ENCODE measurements at places on chromosomes 3 and 15.

GRCh38 chr15:63384906-63385305 is 3.3 kb upstream of the CA12 start:
- no peak for DNase-seq

- no peak for DNase-seq
Measured at GRCh38 chr3:124592658-124593441, 137.4 kb upstream of the UMPS start.

DNA sequence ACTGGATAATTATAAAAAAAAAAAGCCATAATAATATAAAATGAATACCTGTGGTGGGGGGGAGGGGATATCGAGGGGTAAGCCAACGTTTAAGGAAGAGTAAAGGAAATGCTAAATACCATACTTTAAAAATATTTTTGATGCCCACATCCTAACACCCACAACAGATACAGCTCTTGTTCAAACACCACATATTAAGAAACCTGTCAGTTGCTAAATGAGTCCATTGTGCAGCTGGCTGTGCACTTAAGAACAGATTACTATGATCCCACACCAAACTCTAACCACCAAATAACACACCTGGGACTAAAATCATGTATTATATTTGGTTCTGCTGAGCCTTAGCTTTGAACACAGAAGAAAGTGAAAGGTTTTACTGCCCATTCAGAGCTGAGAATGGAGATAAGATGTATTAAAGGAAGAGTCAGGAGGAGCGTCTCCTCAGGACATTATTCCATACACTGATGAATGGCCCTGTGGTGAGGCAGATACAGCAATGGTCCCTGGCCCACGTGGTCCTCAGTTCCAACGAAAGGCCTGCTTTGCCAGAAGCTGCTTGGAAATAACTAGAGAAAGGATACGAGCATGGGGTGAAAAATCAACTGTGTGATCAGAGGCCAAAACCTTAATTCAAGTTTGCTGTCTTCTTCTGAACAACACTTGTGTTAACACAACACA is 515.4 kb downstream of the FOXP1 start:
- DNase-seq = no peak

GRCh38 chr15:97189162-97189780 is 771.2 kb upstream of the ARRDC4 start:
- DNase-seq = no peak

DNA sequence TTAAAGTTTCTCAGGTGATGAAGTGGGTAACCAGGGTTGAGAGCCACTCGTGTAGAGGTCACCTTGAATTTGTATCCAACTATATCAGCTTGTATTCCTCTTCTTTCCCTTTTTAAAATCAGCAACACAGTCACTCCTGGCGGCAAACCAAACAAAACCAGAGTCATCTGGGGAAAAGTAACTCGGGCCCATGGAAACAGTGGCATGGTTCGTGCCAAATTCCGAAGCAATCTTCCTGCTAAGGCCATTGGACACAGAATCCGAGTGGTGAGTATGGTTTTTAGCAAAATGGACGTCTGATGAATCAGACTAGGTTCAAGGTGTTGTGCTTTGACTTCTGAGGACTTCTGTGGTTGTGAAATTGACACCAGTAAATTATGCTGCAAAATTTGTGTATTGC is 3.9 kb downstream of the RPL35A start:
- no peak for DNase-seq

- no peak for DNase-seq
Measured at GRCh38 chr3:39977058-39977794, 167.8 kb downstream of the MYRIP start.

- DNase-seq = no peak
Measured at GRCh38 chr15:86328658-86329057, 249.0 kb downstream of the AGBL1 start.
